ENCODE measurements at places on chromosomes 5 and 9. TPM values are rescaled to one million over a fixed set of nuclear protein-coding genes. Genes with fewer than 3 reads are reported as not detected.

Gene ALDH7A1
- total RNA-seq = 61.4 TPM

GRCh38 chr9:117757561-117758190 lies 53.5 kb downstream of the TLR4 start:
- DNase-seq = no peak

Gene TRIP13
- 0.43 TPM for total RNA-seq

Gene NAIP
- 4.5 TPM for total RNA-seq

GRCh38 chr5:166302166-166302565 lies 1989.3 kb upstream of the WWC1 start:
- no peak for DNase-seq

DNA sequence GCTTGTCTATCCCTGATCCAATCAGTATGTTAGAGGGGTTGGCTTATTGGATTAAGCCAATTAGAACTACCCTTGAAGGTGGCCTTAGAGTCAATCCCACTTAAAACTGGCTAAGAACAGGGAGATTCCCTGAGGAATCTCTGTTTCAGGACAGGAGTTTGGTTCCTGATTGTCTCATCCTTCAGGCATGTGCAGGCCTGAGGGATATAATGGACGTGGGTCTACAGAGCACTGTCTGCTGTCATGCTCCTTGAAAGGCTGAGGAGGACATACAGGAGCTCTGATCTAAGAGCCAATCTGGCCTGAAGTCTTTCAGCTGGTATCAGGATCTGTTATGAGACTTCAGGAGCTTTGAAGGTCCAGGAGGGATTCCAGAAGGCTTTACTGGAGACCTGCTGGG lies 36.2 kb upstream of the PRXL2C start:
- DNase-seq = no peak

GRCh38 chr5:133990396-133990795 lies 14.4 kb downstream of the VDAC1 start:
- no peak for DNase-seq

DNA sequence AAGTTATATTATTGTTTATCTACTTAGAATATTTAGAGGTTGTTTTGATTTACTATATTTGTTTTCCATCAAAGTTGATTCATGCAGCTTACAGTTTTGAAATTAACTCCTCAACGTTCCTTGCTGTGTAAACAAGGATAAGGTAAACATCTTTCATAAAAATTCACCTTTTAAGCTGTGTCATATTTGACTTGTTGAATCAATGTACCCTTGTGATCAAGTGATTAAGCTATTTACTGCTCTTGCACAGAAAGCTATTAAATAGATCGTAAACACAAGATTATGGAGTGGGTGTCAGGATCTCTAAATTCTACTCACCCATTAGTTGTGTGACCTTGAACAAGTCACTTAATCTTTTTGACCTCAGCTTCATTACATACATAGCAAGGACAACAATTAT lies 2054.0 kb upstream of the NUDT12 start:
- DNase-seq = no peak

Gene PCDHGA11
- total RNA-seq = 5.4 TPM

GRCh38 chr9:35158501-35159280 lies 3.1 kb upstream of the UNC13B start:
- DNase-seq = no peak

Gene SLC34A1
- not detected for total RNA-seq

DNA sequence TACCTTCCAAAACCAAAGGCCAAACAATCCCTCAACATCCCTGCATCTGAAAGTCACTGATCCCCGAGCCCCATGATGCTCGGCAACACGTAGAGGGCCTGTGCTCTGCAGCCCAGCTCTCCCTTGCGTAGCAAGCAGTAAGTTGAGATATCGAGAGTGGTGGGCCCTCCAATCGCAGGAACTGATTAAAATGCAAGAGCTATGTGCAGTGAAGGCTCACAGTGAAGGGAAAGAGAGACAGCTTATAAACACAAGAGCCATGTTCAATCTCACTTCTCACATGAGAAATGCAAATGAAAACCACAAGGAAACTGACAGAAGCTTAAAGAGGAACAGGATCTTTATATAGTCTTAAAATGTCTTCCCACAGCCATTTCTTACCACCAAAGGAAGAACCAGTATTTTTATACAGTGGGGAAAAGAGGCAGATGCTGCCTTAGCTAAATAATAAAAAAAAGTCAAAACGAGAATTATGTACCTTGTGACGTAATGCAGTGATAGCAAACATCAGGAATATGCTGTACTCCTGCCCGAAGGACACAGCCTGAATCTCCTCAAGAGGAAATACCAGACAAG lies 24.6 kb downstream of the TTF1 start:
- DNase-seq = no peak

- DNase-seq = peak; percentile 47
Observed at GRCh38 chr5:169538944-169539343, 44.6 kb upstream of the SPDL1 start.

DNA sequence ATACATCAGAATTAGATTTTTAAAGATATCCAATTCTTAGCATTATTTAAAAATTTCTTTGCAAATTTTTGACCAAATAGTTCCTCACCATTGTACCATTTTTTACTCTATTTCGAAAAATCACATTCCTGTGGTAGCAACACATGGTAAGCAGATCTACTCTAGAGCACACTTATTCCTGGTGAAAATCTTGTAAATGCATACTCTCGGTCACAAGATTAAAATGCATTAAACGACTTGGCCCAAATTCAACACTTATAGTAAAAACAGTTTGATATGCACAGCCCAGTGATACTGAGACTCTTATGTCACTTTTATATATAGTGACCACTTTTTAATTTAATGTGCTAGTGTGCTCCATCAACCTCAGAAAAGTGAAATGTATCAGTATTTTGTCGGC lies 208.8 kb upstream of the TARS1 start:
- DNase-seq = no peak

Gene SLC23A1
- not detected for total RNA-seq

Gene ECSCR
- total RNA-seq = 13.4 TPM

DNA sequence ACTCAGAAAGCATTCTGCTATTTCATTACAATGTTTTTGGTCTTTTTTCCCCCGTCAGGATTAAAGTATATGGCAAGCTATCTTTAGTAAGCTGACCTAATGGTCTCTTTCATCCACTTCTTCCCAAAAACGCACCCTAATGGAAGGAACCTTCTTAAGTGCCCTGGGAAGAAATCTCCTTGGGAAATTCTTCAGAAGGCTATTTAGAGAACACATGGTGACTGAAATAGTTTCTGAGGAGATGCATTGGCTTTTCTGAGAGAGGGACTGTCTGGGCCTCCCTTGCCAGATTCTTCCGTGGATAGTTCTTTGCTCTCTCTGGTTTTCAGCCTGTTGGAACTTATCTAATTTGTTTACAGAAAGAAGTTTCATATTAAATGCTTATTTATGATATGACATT lies 524.1 kb upstream of the MEF2C start:
- no peak for DNase-seq

Gene GRAMD2B
- 35.8 TPM for total RNA-seq

Gene SOHLH1
- total RNA-seq = not detected

Gene DMGDH
- total RNA-seq = 1.6 TPM

Gene ACOT12
- total RNA-seq = not detected

Gene MSMP
- total RNA-seq = not detected

Gene RASGEF1C
- total RNA-seq = not detected

- no peak for DNase-seq
Observed at GRCh38 chr5:3122985-3123762, 371.7 kb upstream of the IRX2 start.

DNA sequence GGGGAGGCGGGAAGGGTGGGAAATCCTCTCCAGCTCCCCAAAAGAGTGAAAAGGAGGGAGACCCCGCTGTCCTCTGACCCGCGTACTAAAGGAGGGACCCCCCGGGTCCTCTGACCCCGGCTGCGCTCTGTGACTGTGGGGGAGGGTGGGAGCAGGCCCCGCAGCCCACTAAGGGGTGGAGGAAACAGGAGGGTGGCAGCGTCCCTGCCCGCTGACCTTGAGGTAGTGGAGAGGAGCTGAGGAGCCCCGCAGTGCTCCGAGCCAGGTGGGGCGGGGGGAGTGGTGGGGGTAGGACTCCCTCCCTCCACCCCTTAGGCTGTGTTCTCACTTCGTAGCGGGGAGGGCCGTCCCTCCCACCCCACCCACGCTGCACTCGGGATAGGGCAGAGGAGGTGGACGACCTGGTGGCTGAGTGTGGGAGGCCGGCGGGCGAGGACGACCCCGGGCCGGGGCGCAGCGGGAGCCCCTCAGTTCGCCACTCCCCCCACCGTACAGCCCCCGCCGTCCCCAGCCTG lies 449 bp upstream of the ADCY2 start:
- DNase-seq = no peak

DNA sequence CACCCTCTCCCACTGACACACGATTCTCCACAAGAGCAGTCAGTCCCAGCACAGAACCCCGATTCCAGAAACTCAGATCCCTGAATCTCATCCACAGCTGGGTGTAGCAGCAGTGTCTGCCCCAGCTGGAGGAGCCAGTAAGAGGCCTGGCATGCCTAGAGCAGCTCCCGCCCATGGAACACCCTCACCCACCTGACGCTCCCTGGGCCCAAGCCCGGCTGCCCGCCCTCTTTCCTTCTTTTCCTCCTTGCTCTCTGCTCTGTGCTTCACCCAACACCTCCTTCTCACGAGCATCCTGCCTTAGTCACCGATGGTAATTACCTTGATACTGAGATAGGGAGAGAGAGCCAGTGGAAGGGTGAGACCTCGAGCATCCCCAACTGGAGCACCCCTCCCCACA lies 8.7 kb downstream of the PCDH1 start:
- DNase-seq = no peak

- no peak for DNase-seq
Observed at GRCh38 chr9:87701491-87701890, 24.4 kb upstream of the CTSL start.

DNA sequence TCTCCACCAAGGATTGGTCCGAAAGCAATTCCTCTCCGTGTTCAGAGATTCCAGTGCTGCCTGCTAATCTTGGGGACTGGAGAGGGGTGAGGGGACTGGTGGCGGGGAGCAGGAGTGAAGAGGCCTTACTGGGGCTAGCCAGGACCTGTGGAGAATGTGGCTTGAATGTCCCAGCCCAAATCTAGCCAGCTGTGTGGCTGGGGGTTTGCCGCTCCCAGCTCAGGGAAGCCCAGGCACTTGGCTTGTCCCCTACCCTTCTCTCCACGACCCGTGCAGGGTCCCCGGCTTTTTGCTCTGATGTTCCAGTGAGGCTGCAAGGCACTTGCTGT lies 2.4 kb downstream of the N4BP3 start:
- no peak for DNase-seq

DNA sequence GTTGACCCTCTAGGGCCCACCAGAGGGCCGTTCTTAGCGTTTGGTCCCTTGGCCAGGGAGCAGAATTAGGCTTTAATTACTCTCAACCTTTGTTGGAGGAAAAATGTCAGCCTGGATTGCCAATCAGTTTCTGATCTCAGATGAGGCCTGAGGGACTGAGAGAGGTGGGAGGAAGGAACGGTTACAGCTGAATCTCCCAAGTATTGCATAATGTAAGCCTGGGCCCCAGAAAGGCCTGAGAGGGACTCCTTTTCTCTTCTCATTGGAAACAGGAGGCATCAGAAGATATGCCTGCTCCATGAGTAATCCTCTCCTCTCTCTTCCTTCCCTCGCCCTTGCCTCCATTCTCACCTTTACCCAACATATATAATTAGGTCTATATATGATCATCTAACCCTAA lies 105.7 kb downstream of the INSYN2B start:
- DNase-seq = no peak

Gene ASB6
- 13.1 TPM for total RNA-seq

DNA sequence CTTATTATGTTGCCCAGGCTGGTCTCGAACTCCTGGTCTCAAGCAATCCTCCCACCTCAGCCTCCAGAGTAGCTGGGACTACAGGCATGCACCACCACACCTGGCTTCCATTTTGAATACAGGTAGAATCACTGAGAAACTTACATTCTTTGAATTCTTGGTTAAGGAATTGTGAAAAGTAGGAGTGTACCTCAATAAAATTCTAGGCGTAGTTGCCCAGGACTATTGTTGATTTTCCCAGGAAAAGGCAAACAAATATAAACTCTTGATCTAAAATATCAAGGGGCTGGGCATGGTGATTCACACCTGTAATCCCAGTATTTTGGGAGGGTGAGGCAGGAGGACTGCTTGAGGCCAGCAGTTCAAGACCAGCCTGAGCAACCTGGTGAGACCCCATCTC lies 16.8 kb upstream of the DMXL1 start:
- DNase-seq = no peak

Gene TMEM232
- total RNA-seq = not detected

DNA sequence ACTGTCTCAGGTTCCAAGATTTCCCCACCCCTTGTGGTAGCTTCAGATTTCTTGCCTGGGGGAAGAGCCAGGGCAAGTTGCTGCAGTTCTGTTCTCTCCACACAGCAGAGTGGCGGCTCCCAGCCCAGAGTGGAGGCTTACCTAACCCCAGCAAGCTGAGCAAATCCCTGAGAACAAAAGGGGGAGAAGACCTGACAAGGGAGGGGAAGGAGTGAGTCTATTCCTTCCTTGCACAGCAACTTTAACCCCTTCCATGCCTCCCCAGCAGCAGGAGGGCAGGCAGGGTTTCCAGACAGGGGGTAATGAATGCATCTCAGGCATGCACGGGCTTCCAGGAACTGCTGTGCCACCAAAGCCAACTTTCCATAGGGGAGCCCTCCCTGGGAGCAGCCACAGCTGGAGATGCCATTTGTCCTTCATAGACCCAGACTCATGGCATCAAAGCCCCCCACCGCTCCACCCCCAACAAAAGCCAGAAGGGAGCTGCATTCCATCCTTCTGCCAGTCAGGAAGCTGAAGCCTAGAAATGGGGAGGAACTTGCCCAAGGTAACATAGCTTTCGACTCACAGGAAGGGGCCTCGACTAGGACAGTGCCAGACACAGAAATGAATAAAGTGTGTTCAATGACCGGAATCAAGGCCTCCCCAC lies 28.8 kb upstream of the FAT2 start:
- no peak for DNase-seq

Gene DIPK1B
- 25.6 TPM for total RNA-seq

GRCh38 chr5:132142459-132142858 lies 68.9 kb downstream of the CSF2 start:
- no peak for DNase-seq

GRCh38 chr5:132370971-132371602 lies 1.6 kb downstream of the SLC22A5 start:
- no peak for DNase-seq

DNA sequence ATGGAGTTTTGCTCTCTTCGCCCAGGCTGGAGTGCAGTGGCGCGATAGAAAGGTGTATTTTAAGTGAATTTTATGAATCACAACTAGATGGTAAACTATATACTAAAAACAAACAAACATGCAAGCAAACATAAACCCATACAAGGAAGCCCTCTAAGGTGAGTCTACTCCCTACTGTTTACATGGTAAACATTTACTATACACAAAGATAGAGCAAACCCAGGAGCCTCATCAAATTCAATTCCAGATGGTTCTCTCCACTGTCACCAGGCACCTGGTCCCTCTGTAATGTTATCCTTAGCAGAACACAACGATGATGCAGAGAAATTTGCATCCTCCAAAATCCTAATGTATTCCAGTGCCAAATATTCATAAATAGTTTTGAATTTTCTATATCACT lies 17.9 kb downstream of the ANKH start:
- DNase-seq = no peak

Gene ELAVL2
- total RNA-seq = 0.15 TPM

- peak; percentile 37 for DNase-seq
Observed at GRCh38 chr5:95818181-95819147, 4.1 kb downstream of the GLRX start.

Data from heart left ventricle (tissue), 16 donors.